IPS DF 19.7 (cell line): ENCODE measurements at places on chromosomes 16 and 17.

- no peak for DNase-seq
These were observed 14.7 kb upstream of the WNT3 start for GRCh38 chr17:46832945-46833839.

DNA sequence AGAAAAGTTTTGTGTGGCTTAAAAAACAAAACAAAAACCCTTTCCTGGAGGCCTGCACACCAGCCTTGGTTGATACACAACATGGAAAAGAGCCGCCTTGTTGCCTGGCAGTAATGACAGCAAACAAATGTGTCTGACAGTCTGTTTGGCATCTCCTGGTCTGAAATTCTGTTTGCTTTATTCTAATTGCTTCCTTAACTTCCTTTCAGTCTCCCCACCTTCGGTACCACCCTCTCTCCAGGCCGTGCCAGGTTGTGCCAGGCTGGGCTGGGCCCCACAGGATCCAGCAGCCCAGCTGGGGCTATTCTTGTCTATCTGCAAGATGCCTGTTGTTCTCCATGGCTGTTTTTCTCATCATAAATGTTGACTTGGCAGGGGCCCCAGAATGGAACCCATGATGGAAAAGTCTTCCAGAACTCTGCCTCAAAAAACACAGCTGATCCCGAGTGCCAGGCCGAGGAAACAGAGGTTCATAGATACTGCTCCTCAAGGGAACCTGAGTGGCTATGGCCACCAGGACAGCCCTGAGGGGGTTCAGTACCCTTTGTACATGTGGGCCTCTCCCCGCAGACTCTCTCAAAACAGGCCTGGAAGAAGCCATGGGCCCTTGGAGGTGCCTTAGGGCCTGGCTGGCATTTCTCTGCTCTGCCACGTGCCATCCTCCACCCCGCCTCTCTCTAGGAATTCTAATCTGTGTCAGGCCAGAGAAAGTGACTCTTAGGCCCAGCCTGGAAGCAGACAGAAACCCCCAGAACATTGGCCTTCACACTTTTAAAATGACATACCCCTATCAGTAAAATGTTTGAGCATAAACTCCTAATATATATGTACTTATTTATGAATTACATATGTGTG lies 50.5 kb downstream of the YPEL2 start:
- no peak for DNase-seq

DNA sequence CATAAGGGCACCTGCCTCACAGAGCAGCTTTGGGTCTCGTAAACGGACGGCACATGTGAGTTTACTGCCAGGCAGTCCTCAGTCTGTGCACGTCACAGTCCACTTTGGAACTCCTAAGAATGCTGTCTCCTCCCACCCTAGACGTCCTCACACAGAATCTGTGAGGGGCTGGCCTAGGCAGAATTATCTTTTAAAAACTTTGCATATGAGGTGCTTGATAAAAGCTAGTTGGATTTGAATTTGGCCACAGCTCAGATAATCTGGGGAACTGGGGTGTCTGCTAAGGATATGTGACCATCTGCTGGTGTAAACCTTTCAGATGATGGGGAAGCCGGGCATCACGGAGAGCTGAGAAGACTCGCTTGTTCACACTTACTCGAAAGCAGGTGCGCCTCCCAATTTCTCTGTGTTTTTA lies 64.4 kb downstream of the METRNL start:
- DNase-seq = no peak

DNA sequence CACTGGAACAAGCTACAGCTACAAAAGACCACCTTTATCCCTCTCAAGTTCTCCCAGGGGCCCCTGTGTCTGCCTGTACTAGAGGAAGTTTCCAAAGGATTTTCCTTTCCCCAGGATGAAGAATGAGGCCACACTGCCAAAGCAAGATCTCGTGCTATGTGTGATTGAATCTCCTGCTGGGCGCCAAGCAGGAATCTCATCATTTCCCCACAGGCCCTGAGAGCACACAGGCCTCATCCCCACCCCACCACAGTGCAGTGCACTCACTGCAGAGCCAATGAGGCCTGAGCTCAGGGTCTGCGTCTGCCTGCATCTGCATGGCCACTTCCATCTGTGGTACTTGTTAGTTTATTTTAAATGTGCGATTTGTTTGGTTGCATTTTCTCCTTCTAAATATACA lies 387.4 kb upstream of the ASIC2 start:
- no peak for DNase-seq

DNA sequence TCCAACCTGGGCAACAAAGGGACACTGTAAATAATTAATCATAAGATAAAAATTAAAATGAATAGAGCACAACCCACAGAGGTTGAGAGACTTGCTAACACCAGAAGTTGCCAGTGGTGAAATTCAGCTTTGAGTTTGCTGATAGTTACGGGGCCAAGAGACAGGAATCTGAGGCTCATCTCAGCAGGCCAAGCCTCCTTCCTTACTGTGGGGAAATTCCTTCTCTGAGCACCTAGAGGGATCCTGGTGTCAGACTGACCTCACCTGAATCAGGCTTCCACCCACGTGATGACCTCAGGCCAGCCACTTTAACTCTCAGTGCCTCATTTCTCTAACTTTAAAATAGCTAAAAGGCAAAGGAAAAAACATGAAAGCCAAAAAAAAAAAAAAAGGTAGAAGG lies 4.7 kb downstream of the ABAT start:
- DNase-seq = no peak

- DNase-seq = no peak
These were observed 41.9 kb downstream of the MBTD1 start for GRCh38 chr17:51217946-51218345.

GRCh38 chr16:4426021-4426684 lies 485 bp downstream of the DNAJA3 start:
- DNase-seq = no peak

- DNase-seq = no peak
These were observed 61.9 kb downstream of the OMG start for GRCh38 chr17:31235110-31235509.

DNA sequence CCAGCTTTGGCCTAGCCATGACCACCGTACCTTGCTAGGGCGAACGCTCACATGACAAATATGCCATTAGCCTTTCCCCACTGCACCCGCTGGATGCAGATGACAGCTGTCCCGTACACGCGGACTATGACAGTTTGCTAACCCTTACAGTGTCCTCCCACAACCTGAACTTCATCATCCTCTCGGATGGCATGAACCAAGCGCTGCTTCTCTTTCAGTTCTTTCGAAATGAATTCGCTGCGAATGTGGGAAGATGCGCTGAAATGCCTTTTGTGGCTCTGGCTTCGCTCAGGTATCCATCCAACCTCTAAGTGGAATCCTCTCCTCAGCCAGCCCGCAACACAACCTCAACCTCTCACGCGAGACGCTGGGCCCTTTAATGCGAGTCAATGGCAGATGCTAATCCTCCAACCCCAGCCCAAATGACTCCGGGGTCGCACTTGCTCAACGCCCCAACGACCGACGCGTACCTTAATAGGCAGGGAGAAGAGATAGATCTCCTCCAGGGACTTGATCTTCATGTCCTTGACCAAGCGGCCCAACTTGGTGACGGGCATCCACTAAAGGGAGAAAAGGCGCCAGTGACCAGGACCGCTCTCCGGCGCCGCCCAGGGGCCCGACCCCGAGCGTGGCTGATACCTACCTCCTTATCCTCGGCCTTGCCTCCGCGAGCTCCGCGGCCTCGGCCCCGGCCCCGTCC lies 670 bp downstream of the RPS2 start:
- DNase-seq = no peak

GRCh38 chr17:28896491-28896883 lies 1.0 kb downstream of the FLOT2 start:
- DNase-seq = no peak

GRCh38 chr16:66954097-66954659 lies 6.9 kb upstream of the CES3 start:
- peak; percentile 52 for DNase-seq

DNA sequence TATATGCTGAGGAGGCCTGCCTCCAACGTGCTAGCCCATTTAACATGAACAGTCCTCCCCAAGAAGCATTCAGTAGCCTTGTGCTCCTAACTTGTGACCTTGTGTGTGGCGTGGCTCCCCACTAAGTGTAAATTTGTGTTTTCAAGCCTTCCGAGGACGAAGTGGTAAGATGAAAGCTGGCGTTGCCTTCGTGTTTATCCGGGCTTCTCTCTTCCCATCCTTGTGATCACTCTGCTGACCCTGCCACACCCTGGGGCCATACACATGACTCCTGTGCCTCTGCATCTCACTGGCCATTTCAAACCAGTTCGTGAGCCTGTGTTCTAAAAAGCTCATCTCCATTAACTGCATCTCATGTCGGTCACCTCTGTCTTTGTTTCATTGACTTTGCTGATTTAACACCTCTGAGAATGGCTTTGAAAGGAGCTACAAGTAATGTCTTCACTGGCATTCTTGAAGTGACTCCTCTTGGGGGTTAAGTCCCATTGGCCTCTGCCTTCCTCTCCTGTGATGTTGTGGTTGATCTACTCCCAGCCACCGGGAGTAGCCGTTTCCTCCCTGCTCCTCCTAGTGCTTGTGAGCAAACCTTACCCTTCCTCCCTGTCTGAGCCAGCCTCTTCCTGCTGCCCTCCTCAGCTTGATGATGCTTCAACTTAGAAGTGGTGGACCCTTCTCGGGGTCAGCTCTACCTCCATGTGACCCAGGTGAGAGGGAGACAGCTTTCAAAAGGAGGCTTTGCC lies 27.4 kb upstream of the NAGLU start:
- no peak for DNase-seq

DNA sequence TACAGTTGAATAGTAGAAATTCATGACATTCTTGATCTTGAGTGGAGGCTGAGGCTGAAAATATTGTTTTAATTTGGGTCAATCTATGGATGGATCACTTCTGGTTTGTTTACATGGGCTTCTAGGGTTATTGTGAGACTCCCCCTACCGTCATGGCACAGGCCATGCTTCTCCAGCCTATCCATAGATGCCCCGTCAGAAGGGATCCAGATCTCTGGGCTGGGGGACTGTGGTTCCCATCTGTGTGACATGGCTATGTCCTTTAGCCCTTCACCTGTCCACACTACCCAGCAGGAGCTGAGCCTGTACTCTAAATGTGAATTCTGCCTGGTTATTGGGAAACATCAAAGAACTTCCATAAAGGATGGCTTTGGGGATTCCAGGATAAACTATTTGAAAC lies 160.4 kb downstream of the ABCC12 start:
- no peak for DNase-seq

- no peak for DNase-seq
These were observed 18.2 kb downstream of the IL34 start for GRCh38 chr16:70664325-70665112.

DNA sequence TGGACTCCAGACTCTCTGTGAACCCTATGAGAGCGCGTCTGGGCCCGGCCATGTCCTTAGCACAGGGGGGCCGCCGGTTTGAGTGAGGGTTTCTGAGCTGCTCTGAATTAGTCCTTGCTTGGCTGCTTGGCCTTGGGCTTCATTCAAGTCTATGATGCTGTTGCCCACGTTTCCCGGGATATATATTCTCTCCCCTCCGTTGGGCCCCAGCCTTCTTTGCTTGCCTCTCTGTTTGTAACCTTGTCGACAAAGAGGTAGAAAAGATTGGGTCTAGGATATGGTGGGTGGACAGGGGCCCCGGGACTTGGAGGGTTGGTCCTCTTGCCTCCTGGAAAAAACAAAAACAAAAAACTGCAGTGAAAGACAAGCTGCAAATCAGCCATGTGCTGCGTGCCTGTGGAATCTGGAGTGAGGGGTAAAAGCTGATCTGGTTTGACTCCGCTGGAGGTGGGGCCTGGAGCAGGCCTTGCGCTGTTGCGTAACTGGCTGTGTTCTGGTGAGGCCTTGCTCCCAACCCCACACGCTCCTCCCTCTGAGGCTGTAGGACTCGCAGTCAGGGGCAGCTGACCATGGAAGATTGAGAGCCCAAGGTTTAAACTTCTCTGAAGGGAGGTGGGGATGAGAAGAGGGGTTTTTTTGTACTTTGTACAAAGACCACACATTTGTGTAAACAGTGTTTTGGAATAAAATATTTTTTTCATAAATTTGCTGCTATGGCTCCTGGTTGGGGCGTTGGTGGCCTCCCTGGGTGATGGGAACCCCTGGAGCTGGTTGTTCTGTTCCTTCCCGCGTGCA lies 23.1 kb downstream of the STAT5A start:
- no peak for DNase-seq

DNA sequence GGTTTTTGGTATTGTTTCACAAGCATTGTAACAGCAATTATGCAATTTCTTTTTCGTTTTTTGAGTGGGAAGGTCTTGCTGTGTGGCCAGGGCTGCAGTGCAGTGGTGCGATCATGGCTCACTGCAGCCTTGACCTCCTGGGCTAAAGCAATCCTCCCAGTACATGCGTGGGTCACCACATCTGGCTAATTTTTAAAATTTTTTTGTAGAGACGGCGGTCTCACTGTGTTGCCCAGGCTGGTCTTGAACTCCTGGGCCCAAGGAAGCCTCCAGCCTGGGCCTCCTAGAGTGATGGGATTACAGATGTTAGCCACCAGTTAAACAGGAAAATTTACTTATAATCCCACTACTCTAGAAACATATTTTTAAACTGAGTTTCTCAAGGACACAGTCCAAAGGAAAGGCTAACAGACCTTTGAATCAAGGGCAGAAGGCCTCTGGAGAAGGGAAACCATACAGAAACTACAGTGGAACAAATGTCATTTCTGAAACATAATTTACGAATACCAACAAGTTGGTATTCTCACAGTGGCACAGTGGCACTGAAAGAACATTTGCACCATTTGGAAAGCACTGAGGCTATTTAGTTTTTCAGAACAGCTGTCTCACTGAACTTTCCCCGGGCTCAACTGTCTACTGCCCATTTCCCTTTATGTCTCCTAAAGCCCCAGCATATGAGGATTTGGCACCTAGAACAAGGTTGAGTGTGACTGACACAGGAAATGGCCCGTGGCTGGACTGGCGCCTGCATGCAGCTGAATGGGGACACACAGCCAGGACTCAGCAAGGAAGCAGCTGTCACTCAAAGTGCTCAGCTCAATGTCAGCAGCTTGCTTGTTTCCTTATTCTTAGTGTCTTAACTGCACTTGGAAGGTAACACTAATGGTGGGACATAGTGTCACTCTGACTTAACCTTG lies 2.8 kb upstream of the PRKAR1A start:
- no peak for DNase-seq

- DNase-seq = no peak
These were observed 2.0 kb downstream of the OVCA2 start for GRCh38 chr17:2043785-2044184.

- no peak for DNase-seq
These were observed 19.1 kb upstream of the GSG1L start for GRCh38 chr16:28082624-28083023.

- no peak for DNase-seq
These were observed 74.3 kb downstream of the TIMM22 start for GRCh38 chr17:1071103-1071825.

DNA sequence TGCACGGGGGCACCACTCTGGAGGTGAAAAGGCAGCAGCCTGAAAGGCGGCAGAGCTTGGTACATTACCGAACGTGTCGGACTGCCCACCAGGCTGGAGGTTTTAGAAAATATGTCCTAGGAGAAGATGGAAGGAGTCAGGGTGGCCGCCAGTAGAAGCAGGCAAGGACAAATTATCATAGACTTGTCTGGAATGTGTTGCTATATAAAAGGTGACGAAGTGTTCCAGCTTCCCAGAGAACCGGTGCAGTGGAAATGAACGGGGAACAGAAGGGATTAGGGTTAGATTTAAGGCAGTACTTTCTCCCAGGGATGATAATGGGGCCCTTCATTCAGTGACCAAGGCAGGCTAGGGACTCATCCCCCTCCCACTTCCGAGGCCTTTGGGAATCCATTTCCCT lies 27.4 kb downstream of the PIPOX start:
- DNase-seq = no peak
